ENCODE measurements at places on chromosomes 3 and 15.
A peak's percentile ranks its signal among the peaks of the same experiment; 100 is the strongest.

DNA sequence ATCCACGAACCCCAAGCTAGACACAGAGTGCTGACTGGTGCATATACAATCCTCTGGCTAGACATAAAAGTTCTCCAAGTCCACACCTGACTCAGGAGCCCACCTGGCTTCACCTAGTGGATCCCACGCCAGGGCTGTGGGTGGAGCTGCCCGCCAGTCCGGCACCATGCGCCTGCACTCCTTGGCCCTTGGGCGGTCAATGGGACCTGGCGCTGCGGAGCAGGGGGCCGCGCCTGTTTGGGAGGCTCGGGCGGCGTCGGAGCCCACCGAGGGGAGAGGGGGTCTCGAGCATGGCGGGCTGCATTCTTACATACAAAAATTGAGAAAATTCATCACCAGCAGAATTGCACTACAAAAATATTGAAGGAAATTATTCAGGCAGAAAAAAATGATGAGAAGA is 120.7 kb upstream of the FAN1 start:
- DNase-seq: no peak

DNA sequence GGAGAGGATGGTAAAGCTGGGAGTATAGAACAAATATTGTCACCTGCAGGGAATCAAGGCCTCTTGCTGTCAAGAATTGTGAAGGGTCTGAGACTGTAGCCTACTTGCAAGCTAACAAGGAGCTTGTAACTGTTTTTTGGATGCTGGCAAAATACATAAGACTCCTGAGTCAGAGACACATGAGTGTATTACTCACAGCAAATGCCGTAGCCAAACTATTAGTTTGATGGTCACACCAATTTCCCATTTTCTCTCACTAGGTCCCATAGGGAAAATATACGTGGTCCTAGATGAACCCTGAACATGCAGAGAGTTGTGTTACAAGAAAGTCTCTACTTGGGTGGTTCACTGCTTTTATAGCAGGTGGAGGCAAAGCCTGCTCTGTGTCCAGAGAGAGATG is 44.7 kb upstream of the LIPC start:
- no peak for DNase-seq

DNA sequence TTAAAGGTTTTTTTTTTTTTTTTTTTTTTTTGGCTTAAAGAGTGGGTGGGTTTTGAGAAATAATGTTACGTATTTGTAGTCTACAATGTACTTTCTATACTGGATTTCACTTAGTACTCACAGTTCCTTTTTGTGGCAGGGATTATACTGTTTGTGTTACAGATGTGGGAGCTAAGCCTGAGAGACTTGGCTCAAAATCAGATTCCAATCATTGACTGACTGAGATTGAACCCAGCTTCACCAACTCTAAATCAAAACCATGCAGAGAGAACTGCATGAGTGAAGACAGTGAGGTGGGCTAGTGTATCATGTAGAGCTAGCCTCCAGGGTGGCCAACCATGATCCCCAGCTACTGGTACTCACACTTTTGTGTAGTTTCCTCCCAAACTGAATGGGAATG is 68.0 kb downstream of the TMEM108 start:
- DNase-seq: no peak

DNA sequence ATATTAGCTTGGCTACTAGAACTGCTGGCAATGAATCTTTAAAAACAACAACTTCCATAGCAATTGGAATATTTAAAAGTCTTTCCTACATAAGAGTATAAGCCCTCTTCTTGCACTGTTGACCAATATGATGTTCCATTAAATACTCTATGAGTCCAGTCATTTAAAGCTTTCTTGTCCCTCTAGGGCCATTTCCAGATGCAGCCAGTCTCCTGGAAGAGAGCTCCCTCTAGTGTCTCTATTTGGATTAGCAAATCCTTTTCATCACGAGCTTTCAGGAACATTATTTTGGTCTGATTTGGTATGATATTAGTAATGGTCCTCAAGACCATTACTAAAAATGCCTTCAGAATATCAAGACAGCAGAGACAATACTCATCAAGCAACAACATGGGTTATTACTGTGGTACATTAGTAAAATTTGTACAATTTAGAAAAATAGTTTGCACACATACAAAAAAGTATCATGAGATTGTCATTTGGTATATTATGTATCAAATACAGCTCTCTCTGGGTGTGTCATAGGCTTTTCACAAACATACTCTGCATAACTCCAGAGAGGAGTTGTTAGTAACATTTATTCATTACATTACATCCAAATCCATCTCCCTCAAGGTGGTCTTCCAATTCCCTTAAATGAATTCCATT is 101.3 kb downstream of the DPH6 start:
- no peak for DNase-seq

DNA sequence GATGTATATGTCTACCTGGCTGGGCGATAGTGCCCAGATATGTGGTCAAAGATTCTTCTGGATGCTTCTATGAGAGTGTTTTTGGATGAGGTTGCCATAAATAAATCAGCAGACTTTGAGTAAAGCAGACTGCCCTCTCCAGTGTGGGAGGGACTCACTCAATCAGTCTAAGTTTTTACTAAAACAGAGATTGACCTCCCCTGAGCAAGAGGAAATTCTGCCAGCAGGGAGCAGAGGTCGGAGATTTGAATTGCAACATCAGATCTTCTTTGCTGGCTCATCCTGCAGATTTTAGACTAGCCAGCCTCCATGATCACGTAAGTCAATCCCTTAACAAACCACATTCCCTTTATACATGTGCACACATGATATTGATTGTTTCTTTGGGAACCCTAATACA is 300.9 kb downstream of the MCTP2 start:
- DNase-seq: no peak

DNA sequence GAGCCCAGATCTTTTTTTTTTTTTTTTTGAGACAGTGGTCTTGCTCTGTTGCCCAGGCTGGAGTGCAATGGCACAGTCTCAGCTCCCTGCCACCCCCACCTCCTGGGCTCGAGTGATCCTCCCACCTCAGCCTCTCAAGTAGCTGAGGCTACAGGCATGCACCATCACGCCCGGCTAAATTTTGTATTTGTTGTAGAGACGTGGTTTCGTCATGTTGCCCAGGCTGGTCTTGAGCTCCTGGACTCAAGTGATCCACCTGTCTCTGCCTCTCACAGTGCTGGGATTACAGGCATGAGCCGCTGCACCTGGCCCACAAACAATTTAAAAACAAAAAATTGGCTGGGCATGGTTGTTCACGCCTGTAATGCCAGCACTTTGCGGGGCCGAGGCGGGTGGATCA is 22.6 kb upstream of the SLC6A6 start:
- no peak for DNase-seq

DNA sequence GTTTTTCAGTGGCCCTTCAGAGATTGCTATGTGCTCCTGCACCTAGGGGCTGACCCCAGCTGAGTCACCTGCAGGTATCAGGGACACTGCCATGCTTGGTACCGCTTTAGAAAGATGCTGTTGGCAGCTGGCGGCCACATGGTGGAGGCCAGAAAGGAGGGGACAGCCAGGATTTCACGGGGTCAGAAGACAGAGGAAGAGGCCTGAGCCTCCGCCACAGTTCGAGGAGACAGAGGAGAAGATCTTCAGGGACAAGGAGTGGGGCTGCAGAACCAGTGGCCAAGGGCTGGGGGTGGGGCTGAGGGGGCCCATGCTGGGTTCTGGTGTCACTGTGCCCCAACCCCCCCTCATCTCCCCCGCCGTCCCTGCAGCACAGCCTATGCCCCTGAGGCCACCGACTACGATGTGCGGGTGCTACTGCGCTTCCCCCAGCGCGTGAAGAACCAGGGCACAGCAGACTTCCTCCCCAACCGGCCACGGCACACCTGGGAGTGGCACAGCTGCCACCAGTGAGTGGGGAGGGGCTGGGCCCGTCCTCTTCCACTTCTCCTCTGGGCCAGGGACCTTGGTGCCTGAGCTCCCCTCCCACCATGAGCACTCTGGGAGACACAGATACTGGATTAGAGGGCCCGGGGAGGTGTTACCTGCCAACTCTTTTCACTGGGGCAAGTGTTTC is 19.9 kb downstream of the LOXL1 start:
- DNase-seq: no peak

DNA sequence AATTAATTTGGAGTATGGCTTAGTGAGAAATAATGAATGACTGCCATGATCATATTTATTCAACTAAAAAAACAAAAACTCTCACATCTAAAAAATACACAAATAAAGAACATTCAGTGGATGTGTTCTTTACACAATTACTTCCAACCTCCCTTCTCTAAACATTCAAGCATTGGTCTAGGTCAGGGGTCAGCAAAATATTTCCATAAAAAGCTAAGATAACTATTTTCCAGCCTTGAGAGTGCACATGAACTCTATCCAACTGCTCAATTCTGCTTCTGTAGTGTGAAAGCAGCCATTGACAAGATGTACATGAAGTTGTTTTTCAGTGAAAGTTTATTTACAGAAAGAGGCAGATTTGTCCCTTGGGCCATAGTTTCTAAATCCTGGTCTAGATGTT is 406.3 kb downstream of the MAGI1 start:
- DNase-seq: no peak

GRCh38 chr3:45616158-45616557 is 21.6 kb downstream of the LIMD1 start:
- no peak for DNase-seq

GRCh38 chr3:32816439-32817256 is 1.1 kb upstream of the TRIM71 start:
- DNase-seq: no peak

DNA sequence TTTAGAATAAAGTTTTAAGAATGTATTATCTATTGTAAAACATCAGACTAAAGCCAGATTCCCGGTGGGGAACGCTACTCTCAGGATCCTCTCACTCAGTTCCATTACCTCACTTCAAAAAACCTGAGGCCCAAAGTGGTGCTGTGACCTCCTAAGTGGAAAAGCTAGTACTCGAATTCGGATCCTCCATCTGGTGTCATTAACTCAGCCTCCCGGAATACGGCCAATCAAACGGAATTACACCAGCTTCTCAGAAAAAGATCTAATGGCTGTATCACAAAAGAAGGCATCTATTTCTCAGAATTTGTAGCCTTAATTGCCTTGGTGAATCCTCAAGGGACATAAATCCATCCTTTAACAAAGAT is 627 bp downstream of the ACAD11 start:
- DNase-seq: no peak

GRCh38 chr15:68592544-68592943 is 13.8 kb downstream of the CORO2B start:
- no peak for DNase-seq

GRCh38 chr3:50503504-50504342 is at the start of gene CACNA2D2:
Gene CACNA2D2, minus strand, starts transcription at chr3:50503634. Its CDS starts 211 bp downstream, at chr3:50503423.
- peak; percentile 35 for DNase-seq

DNA sequence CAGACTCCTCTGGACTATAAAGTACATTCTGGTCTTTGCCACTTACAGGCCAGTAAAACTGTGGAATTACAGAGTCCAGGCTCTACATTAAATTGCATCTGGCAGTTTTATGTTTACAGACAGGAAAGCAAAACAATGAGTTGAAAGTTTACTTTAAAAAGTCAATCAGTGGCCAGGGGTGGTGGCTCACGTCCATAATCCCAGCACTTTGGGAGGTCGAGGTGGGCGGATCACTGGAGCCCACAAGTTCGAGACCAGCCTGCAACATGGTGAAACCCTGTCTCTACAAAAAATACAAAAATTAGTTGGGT is 53.8 kb downstream of the TM4SF4 start:
- DNase-seq: no peak

DNA sequence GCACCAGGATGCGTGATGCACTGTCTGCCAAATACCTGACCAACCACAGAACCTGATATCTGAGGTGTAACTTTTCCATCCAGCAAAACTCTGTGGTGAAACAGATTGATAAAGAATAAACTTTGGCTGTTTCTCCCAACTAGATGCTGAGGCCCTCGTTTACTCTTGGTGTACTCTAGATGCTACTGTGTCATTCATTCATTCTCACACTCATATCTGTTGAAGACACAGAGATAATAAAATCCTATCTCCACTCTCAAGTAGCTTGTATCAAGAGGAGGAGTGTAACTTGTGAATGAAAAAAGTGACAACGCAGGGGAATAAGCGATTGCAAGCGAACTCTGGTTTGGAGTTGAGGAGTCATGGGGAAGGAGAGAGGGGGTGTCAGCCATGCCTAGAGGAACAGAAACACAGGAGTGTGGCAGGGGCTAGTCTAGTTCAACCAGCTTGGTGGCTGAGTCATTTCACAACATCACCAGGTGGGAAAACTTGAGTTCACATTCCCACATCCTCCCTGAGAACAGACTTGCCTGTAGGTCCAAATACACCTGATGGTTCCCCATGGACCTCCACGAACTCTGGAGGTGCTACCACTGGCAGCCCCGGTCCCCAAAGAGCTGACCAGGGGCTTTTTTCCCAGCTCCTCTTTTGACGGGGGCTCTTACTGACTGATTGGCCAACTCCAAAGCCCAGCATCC is 73.3 kb upstream of the SNRK start:
- no peak for DNase-seq

- DNase-seq: no peak
These were observed 162.1 kb downstream of the FOXP1 start for GRCh38 chr3:71421475-71421819.

GRCh38 chr3:46114323-46114988 is 87.2 kb upstream of the XCR1 start:
- no peak for DNase-seq

- no peak for DNase-seq
These were observed 310.5 kb upstream of the THBS1 start for GRCh38 chr15:39270221-39270855.

DNA sequence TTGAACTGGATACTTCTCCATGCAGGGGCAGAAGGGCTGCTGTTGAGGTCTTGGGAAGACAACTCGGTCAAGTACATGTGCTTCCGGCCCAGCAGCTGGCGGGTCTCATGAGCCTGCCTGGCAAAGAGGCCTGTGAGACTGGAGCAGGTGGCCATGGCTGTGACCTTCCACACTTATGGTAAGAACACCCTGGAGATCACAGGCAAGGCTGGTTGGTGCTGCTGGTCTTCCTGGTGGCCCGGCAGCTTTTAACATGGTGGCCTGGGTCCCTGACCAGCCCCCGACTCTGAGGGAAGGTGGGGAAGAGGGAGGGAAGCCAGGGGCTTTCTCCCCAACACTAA is 15.4 kb downstream of the CHRD start:
- DNase-seq: no peak

GRCh38 chr3:157375342-157375986 is 61.2 kb upstream of the PTX3 start:
- DNase-seq: no peak

GRCh38 chr3:120642368-120642948 is 39.6 kb downstream of the HGD start:
- no peak for DNase-seq

DNA sequence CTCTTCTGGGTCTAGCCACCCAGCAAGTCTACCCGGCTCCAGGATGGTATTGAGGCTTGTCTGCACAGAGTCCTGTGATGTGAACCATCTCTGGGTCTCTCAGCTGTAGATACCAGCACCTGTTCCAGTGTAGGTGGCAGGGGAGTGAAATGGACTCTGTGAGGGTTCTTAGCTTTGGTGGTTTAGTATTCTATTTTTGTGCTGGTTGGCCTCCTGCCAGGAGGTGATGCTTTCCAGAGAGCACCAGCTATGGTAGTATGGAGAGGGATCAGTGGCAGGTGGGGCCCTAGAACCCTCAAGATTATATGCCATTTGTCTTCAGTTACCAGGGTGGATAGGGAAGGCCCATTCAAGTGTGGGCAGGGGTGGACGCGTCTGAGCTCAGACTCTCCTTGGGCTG is 283.4 kb upstream of the LYSMD4 start:
- DNase-seq: no peak

GRCh38 chr3:104556372-104557078 is 810.2 kb upstream of the ALCAM start:
- no peak for DNase-seq
